Progenitor cell of endocrine pancreas (in vitro differentiated cells): ENCODE measurements at places on chromosomes 2 and 18.

DNA sequence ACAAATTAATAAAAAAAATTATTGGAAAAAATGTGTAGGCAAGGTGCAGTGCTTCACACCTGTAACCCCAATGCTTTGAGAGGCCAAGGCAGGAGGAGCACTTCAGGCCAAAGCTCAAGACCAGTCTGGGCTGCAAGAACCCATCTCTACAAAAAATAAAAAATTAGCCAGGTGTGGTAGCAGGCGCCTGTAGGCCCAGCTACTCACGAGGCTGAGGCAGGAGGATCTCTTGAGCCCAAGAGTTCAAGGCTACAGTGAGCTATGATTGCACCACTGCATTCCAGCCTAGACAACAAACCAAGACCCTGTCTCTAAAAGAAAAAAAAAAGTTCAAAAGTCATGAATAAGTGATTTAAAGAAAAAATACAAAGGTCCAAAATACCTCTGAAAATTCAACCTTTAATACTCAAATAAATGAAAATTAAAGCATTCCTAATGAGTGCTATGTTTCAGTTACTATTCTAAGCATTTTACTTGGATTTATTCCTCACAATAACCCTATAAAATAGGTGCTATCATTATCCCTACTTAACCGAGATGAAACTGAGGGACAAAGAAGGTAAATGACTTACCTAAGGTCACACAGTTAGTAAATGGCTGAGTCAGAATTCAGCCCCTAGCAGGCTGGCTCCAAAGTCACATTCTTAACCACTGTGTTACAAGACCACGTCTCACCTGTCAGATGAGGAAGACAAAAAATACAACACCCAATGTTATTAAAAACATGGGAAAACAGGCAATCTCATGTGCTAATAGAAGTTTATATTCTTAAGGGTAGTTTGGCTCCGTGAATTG is 36.4 kb upstream of the PCBP1 start:
- H3K4me1 ChIP-seq = no peaks in the 10 kb centered on the region
- H3K27me3 ChIP-seq = no peaks in the 10 kb centered on the region
- H3K27ac ChIP-seq = no peak overlapping the region
- no peak for DNase-seq
- H3K4me3 ChIP-seq = no peak overlapping the region

DNA sequence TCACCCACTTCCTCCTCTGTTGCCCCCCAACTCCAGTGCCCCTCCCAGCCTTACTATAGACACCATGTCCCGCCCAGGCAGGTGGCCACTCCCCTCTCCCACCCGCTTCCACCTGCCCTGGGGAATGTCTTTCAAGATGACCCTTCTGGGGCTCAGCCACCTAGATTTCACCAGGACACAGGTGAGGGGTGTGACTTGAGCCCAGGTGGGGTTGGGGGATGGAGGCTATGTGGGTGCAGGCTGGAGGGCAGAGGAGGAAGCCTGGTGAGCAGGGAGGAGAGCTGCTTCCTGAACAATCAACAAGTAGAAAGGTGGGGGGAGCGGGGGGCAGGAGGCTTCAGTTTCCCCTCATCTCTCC is 8.7 kb downstream of the ADRA2B start:
- no peaks in the 10 kb centered on the region for H3K27me3 ChIP-seq
- H3K4me3 ChIP-seq = no peak overlapping the region
- DNase-seq = no peak
- H3K36me3 ChIP-seq = no peaks in the 10 kb centered on the region
- no peak overlapping the region for H3K27ac ChIP-seq
- H3K4me1 ChIP-seq = peaks cover 9% of the 10 kb centered on the region

GRCh38 chr18:40751186-40751585 is 1203.8 kb upstream of the PIK3C3 start:
- no peaks in the 10 kb centered on the region for H3K36me3 ChIP-seq
- no peaks in the 10 kb centered on the region for H3K4me1 ChIP-seq
- H3K27ac ChIP-seq = no peak overlapping the region
- no peak overlapping the region for H3K4me3 ChIP-seq
- DNase-seq = no peak

DNA sequence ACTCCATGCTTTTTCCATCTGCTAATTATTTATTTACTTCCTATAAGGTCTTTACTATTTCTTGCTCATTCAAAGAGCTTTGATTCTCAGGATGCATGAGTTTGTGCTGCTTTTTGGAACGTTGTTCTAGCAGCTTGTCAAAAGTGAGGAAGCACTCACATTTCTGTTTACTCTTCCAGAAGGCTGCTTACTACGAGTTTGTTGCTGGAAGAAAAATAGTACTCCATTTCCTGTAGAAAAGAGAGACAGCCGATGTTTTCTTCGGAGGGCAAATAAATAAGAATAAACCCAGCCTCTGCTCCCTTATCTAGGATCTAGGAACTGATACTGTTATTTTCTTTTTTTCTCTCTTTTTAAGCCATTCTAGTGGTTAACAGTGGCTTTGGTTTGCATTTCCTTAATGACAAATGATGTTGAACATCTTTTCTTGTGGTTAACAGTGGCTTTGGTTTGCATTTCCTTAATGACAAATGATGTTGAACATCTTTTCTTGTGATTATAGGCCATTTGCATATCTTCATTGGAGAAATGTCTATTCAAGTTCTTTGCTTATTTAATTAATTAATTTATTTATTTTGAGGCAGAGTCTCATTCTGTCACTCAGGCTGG is 20.5 kb downstream of the CYP27A1 start:
- peaks cover 29% of the 10 kb centered on the region for H3K4me1 ChIP-seq
- no peak overlapping the region for H3K27ac ChIP-seq
- H3K4me3 ChIP-seq = no peak overlapping the region
- H3K27me3 ChIP-seq = no peaks in the 10 kb centered on the region
- no peak for DNase-seq

DNA sequence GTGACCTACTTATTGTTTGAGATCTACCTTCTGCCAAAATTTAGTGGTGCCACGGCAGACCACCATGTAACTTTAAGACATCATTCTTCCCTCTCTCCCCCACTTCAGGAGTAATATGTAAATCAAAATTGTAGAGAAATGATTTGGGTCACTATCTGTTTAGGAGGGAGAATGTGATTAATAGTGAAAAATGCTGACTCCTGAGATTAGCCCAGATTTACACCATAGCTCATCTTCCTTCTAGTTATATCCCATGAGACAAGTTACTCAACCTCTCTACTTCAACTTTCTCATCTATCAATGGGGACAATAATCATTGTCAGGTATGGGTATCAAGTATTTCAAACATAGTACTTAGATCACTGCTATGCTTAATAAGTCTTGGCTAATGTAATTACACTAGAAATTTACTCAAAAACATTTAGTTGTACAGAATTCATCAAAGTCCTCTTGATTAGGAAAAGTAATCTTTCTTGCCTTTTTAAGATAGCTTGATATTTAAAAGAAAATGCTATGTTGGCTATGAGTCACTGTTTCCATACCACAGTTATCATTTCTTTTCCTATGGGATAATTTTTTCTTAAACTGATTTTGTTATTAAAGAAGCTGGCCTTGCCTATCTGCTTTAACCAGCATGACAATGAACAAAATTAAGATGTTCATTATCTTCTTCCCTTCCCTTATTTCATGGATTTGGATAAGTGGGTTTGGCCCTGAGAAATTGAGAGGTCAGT is 1038.9 kb upstream of the ZEB2 start:
- no peaks in the 10 kb centered on the region for H3K27me3 ChIP-seq
- no peak for DNase-seq
- H3K27ac ChIP-seq = no peak overlapping the region
- H3K36me3 ChIP-seq = no peaks in the 10 kb centered on the region
